ENCODE measurements at places on chromosomes 11 and 22.

GRCh38 chr11:10796191-10796590 lies 12.5 kb downstream of the EIF4G2 start:
- peak; percentile 28 for DNase-seq

DNA sequence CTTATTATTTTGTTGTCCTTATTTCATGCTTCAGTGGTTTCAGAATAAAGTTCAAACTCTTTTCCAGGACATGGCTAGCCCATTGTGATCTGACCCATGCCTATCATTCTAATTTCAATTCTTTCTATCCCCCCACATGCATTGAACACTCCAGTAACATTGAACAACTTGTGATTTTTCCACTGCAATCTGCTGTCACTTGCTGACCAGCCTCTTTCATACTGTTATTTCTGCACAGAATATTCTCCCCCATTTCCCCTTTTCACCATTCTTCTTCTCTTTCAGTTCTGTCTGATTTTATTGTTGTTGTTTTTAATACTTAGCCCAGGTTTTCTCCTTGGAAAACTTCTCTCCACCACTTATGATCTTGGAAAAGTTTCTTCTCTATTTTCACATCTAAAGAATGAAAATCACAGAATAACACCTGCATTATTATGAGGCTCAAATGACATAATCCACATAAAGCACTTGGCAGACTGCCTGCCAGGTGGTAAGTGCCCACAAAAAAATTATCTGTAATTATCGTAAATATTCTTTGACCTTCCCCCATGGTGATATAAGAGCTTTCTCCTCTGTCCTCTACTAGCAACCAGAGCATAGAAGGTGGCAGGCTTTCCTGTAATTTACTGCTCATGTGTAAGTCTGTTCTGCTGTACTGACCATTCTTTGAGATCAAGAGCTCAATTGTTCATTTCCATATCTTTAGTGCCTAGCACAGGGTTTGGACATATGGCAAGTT lies 51.9 kb upstream of the EED start:
- peak; percentile 8 for DNase-seq

DNA sequence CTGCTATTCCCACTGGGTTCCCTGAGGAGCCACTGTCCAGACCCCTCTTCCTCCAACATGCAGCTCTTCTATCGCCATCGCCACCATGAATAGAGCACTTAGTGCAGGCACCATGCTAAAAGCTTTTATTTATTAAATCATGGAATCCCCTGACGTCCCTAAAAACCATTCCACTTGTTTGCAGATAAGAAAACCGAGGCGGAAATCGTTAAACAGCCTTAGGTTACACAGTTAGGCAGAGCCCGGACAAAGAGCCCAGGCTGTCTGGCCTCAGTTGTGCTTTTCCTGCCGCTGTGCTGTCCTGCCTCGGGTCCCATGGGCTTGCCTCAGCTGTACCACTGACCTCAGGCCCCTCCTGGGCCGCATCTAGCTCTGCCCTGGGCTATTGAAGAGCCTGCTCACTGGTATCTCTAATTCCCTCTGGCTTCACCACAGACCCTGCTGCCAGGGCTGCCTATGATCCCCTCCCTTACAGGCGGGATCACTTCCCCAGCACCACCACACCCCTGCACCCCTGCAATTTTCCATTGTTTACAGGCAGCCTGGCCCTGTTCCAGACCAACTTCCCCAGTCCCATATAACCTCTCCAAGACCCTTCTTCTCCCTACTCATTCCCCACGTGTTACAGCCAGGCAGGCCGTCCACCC lies 13.0 kb upstream of the TUB start:
- no peak for DNase-seq

DNA sequence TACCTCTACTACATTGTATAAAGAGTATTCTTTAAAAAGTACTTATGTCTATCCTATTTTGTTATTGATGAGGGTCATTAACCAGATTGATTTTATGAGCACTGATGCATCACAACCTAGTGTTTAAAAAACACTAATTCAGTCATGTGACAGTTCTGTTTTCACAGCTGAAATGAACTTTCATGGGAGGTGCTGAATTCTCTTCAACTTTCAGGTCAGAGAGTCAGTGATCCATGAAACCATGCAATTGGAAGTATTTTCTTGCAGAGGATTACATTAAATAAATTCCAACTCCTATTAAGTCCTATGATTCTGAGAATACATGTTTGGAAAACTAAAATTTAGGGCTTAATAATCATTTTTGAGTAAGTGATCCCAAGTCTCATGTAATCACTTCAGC lies 889.4 kb downstream of the KCNA4 start:
- DNase-seq, result no peak

GRCh38 chr22:42909363-42910058 lies 52.4 kb upstream of the ARFGAP3 start:
- DNase-seq, result no peak
